ENCODE measurements at places on chromosomes 3 and 15. TPM values are rescaled to one million over a fixed set of nuclear protein-coding genes. Genes with fewer than 3 reads are reported as not detected.

- DNase-seq: no peak
Measured at GRCh38 chr15:94739639-94740038, 508.3 kb downstream of the MCTP2 start.

Gene ZNF860
- 0.25 TPM for total RNA-seq

Gene RBPMS2
- total RNA-seq: 0.52 TPM

Gene GXYLT2
- not detected for total RNA-seq

GRCh38 chr3:100912976-100913545 is 80.2 kb downstream of the ABI3BP start:
- no peak for DNase-seq

GRCh38 chr3:182331341-182331740 is 462.0 kb upstream of the ATP11B start:
- no peak for DNase-seq

- DNase-seq: no peak
Measured at GRCh38 chr3:120566243-120566975, 29.7 kb upstream of the NDUFB4 start.

DNA sequence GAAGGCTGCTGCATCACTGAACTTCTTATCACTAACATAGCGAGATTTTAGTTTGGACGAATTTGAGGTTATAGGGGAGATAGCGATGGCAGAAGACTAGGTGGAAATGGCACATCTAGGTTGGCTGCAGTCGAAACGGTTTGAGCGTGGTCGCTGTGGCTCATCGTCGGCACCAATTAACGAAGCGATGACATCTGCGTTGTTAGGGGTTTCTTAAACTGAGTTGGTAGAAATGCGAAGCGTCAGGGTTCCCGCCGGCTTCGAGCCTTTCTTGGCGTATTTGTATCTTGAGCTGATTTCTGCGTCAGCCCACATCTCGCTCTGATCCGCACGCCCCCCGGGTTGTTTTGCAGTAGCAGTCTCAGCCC is 319 bp downstream of the LNP1 start:
- DNase-seq: peak; percentile 18

GRCh38 chr3:139120086-139121056 is 75.7 kb upstream of the PRR23C start:
- no peak for DNase-seq

DNA sequence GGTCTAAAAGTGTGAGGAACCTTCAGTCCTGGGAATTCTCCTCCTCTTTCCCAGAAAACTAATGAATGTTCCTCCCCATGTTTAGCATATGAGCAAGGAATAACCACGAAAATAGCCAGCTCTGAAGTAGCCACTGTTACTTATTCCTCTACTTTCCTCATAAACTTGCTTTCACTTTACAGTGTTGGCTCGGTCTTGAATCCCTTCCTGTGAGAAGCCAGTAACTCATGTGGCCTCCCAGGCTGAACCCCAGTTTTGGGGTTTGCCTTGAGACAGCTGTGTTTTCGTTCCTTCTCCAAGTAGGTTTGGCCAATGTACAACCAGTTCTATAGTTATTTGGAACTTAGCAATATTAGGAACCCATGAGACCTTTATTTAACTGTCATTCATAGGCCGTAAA is 195.0 kb downstream of the CNTN6 start:
- no peak for DNase-seq

Gene TAGLN3
- not detected for total RNA-seq

GRCh38 chr15:98035577-98036010 is 75.1 kb downstream of the ARRDC4 start:
- DNase-seq: no peak

DNA sequence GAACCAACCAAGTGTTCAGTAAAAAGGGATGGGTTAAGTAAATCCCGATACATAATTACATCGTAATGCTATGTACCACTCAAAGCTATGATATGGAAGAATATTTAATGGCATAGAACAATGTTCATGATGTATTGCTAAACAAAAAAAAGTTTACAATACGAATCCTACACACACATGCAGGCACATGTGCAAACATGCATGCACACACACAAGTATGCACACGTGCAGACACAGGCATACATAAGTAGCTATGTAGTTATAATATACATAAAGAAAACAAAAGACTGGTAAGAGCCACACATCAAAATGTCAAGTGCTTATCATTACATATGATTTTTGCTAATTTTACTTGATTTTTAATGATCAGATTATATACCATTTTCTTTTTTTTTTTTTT is 74.2 kb downstream of the ARRDC4 start:
- no peak for DNase-seq

DNA sequence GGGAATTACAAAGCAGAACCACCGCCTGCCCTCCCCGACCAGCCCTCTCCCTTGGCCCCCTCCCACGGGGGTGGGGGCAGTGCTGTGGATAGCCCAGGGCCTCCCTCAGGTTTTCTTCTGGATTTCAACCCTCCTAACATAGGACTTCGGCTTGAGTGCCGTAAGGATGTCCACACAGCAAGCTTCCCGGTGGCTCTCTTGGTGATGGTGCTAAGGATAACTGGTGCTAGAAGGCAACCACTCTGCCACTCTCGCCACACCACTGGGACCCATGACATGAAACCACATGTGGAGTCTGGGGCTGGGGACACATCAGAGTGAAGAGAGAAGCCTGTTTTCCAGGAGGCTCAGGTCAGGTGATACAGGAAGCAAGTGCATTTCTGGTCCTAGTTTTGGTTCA is 35.4 kb downstream of the SCN5A start:
- no peak for DNase-seq

Gene SERINC4
- total RNA-seq: not detected

- no peak for DNase-seq
Measured at GRCh38 chr3:130379274-130379673, 33.8 kb downstream of the COL6A5 start.

DNA sequence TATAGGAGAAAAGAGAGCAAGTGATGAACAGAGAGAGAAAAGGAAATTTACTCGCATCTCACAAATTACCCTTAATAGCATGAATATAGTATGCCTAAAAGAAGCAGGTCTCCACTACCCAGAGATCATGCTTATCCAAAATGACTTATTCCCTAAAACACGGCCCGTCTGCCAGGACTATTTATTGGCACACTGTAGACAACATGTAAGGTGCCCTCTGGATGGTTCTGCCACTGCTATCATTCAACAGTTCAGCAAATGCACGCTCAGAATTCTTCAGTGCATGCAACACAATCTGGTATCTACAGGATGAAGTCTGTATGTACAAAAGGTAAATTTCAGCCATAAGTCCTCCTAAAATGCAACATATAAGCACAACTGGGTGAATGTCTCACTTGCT is 465.8 kb downstream of the SHQ1 start:
- no peak for DNase-seq

DNA sequence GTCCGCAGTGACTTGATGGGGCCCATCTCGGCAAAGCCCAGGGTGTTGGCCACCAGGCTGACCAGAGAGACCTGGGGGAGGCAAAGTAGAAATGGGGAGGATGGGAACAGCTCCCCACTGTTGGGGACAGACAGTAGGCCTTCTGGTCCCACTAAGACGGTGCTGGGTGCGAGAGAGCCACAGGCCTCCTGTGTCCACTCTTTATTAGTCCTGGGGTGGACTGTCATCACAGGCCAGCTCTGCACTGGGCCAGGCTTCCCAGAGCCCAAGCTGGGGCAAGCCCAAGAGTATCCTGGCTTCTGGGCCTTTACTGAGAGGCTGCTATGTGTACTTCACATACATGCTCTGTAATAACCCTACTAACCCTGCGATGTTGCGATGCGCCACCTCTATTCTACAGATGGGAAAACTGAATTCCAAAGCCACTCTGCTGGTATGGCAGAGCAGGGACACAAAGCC is 66.4 kb downstream of the EXOG start:
- no peak for DNase-seq

GRCh38 chr15:88989578-88989977 is 76.4 kb upstream of the MFGE8 start:
- no peak for DNase-seq
